Renal cortical epithelial cell (primary cell): ENCODE measurements at places on chromosomes 4 and X.
A peak's percentile ranks its signal among the peaks of the same experiment; 100 is the strongest.

DNA sequence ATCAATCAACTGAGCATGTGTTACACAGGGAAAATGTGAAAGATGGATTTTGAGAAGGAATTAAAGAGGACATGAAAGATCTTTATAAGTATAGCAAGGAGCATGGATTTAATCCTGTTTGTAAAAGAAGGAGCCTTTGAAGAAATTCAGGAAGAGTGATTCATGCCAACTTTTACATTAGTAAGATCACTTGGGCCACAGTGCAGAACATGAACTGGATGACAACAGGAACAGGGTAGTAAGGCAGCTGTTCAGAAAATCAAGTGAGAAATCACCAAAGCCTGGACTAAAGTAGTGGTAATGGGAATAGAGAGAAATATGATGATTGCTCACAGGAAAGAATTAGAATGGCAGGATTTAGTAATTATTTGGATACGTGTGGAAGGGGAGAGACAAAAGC is 265.7 kb upstream of the PCDH7 start:
- no peak for DNase-seq

DNA sequence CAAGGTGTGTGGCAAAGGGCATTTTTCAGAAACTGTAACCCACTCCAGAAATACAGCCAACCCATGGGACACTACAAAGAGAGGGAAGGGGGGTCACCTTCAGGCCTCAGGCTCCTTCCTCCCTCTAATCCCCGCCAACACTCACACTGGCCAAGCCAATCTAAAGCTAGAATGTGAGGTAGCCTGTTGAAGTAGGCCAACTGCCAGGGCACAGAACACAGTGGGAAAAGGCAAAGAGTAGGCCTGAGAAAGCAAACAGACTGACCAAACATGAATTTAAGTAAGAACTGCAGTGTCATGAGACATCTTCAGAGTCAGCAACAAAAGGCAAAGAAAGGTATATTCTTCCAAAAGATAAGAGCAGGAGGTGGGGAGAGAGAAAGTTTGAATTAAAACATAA is 289.0 kb downstream of the HNRNPD start:
- DNase-seq: no peak

GRCh38 chr4:188196134-188196735 is 57.0 kb downstream of the TRIML1 start:
- DNase-seq: no peak

- no peak for DNase-seq
Observed at GRCh38 chrX:100417681-100418080, 7.6 kb upstream of the PCDH19 start.

DNA sequence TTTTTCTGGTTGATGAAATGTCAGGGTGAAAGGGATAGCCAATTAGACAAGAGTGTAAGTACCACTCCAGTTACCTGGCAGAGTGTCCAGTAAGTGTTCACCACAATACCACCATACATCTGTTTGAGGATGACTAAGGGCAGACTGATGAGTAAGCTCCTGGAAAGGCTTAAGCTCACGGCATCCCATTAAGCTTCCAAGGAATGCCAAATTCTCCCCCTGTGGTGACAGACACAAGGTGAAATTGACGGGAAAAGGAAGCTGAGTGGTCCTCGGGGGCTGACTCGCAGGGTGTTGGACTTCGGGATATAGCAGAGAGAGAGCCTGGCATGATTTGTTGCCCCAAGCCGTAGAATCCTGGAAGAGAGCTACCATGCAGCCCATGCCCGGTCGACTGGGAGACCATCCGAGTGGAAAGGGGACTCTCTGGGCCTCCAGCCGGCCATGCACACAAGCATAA is 7.6 kb upstream of the BST1 start:
- peak; percentile 98 for DNase-seq

DNA sequence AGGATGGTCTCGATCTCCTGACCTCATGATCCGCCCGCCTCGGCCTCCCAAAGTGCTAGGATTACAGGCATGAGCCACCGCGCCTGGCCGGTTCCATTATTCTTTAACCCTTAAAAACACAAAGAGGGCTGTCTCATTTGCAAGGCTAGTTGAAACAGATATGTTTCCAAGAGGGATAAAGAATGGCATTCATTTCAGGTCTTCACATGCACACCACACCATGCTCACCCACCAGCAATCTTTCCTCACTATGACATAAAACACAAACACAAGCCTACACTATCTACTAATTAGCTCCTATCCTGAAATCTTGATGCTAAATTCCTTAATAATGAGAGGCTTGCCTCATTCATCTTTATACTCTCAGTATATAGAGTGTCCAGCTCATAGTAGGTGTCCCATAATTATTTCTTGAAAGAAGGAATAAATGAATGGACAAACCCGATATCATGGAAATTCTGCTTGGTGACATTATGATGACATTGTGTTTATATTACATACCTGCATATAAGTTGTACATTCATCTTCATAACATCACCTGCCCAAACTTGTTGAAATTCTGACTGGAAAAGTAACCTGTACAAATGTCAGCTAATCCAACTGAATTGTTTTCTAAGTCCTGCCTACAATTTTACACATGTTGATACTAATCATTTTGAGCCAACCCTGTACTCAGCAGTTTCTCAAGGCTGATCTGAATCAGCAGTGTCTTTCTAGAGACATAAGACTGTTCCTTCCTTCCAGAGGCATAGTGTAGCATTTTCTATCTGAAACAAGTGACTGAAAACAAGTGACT is 408.5 kb downstream of the KLHL13 start:
- no peak for DNase-seq
